Caco-2 (cell line): ENCODE measurements at places on chromosomes 3 and 15. TPM values are rescaled to one million over a fixed set of nuclear protein-coding genes. Genes with fewer than 3 reads are reported as not detected.

Gene FAM43A
- 3.5 and 4.0 TPM in 2 replicates for total RNA-seq

Gene C3orf52
- 52.4 and 64.5 TPM in 2 replicates for total RNA-seq

Gene DAZL
- total RNA-seq: not detected in 2 replicates

Gene KBTBD13
- not detected in 2 replicates for total RNA-seq

Gene RAB27A
- 6.8 and 8.7 TPM in 2 replicates for total RNA-seq

Gene CCR2
- not detected in 2 replicates for total RNA-seq

Gene LOXL1
- 1.3 and 3.7 TPM in 2 replicates for total RNA-seq

Gene ULK3
- 28.2 and 33.4 TPM in 2 replicates for total RNA-seq

Gene CFAP92
- total RNA-seq: 4.5 and 5.9 TPM in 2 replicates

Gene CYP1A2
- not detected in 2 replicates for total RNA-seq

Gene ESYT3
- total RNA-seq: 5.7 and 7.6 TPM in 2 replicates

Gene CD96
- 0.59 and 1.5 TPM in 2 replicates for total RNA-seq

Gene PDE8A
- 25.2 and 32.0 TPM in 2 replicates for total RNA-seq

Gene TMIE
- not detected in 2 replicates for total RNA-seq

Gene SLC25A36
- total RNA-seq: 150 and 167 TPM in 2 replicates

Gene LCTL
- total RNA-seq: not detected in 2 replicates

Gene IL5RA
- 0.09 and 0.23 TPM in 2 replicates for total RNA-seq

Gene ZNF80
- not detected in 2 replicates for total RNA-seq

Gene ACP3
- total RNA-seq: 0.82 and 2.3 TPM in 2 replicates

Gene GRAMD2A
- 1.2 and 2.0 TPM in 2 replicates for total RNA-seq

Gene PIGZ
- total RNA-seq: 4.9 and 5.1 TPM in 2 replicates

Gene RTP3
- not detected in 2 replicates for total RNA-seq

Gene ITGA11
- 0.18 TPM in 1 of 2 replicates, not detected in the other for total RNA-seq

Gene UNC13C
- total RNA-seq: 2.9 and 3.2 TPM in 2 replicates

Gene ARL13B
- 7.6 and 7.7 TPM in 2 replicates for total RNA-seq

Gene FBLN2
- total RNA-seq: 36.7 and 48.8 TPM in 2 replicates

Gene OXTR
- 3.9 and 4.6 TPM in 2 replicates for total RNA-seq

Gene ATOSA
- total RNA-seq: 17.6 and 18.4 TPM in 2 replicates

Gene KCNMB2
- total RNA-seq: not detected in 2 replicates

Gene MSL2
- total RNA-seq: 28.0 and 28.5 TPM in 2 replicates

Gene ERC2
- total RNA-seq: 0.54 and 0.84 TPM in 2 replicates

Gene TUBGCP4
- 28.4 and 29.2 TPM in 2 replicates for total RNA-seq

Gene ADGRG7
- total RNA-seq: 2.9 and 4.2 TPM in 2 replicates

Gene GOLGA8J
- not detected in 2 replicates for total RNA-seq

Gene PPM1L
- 2.0 and 2.4 TPM in 2 replicates for total RNA-seq

Gene TMEM207
- total RNA-seq: 0.65 TPM in 1 of 2 replicates, not detected in the other

Gene WDR72
- 10.1 and 11.2 TPM in 2 replicates for total RNA-seq

Gene ANKRD63
- 0.28 and 0.79 TPM in 2 replicates for total RNA-seq

Gene DNAH12
- total RNA-seq: 0.45 and 1.5 TPM in 2 replicates

Gene SEMA6D
- 0.18 and 0.67 TPM in 2 replicates for total RNA-seq

Gene LSAMP
- not detected in 2 replicates for total RNA-seq

Gene ENTPD3
- total RNA-seq: not detected in 2 replicates

Gene TTLL13
- 0.43 TPM in 1 of 2 replicates, not detected in the other for total RNA-seq

Gene COL6A5
- not detected in 2 replicates for total RNA-seq

Gene CGNL1
- total RNA-seq: 8.3 and 9.4 TPM in 2 replicates

Gene DGKG
- 0.32 and 0.81 TPM in 2 replicates for total RNA-seq

Gene RTP1
- total RNA-seq: not detected in 2 replicates

Gene SCN5A
- total RNA-seq: 0.16 and 0.30 TPM in 2 replicates

Gene LPP
- 120 and 147 TPM in 2 replicates for total RNA-seq

Gene RTP2
- total RNA-seq: not detected in 2 replicates

Gene GP9
- total RNA-seq: not detected in 2 replicates

Gene SPINT1
- 290 and 305 TPM in 2 replicates for total RNA-seq

Gene SMC4
- total RNA-seq: 133 and 136 TPM in 2 replicates

Gene TRIM42
- not detected in 2 replicates for total RNA-seq

Gene CAMK1
- 9.7 and 11.9 TPM in 2 replicates for total RNA-seq

Gene SST
- not detected in 2 replicates for total RNA-seq

Gene LDHAL6B
- not detected in 2 replicates for total RNA-seq

Gene NCEH1
- total RNA-seq: 10.1 and 15.7 TPM in 2 replicates

Gene TIMP4
- total RNA-seq: 1.4 and 1.6 TPM in 2 replicates
